ENCODE measurements at places on chromosomes 11 and 22. TPM values are rescaled to one million over a fixed set of nuclear protein-coding genes. Genes with fewer than 3 reads are reported as not detected.

- DNase-seq, result no peak
These were observed 627 bp upstream of the PEX26 start for GRCh38 chr22:18077087-18077638.

Gene TRPC6
- not detected for total RNA-seq

Gene MRPL23
- total RNA-seq, result 49.0 TPM

DNA sequence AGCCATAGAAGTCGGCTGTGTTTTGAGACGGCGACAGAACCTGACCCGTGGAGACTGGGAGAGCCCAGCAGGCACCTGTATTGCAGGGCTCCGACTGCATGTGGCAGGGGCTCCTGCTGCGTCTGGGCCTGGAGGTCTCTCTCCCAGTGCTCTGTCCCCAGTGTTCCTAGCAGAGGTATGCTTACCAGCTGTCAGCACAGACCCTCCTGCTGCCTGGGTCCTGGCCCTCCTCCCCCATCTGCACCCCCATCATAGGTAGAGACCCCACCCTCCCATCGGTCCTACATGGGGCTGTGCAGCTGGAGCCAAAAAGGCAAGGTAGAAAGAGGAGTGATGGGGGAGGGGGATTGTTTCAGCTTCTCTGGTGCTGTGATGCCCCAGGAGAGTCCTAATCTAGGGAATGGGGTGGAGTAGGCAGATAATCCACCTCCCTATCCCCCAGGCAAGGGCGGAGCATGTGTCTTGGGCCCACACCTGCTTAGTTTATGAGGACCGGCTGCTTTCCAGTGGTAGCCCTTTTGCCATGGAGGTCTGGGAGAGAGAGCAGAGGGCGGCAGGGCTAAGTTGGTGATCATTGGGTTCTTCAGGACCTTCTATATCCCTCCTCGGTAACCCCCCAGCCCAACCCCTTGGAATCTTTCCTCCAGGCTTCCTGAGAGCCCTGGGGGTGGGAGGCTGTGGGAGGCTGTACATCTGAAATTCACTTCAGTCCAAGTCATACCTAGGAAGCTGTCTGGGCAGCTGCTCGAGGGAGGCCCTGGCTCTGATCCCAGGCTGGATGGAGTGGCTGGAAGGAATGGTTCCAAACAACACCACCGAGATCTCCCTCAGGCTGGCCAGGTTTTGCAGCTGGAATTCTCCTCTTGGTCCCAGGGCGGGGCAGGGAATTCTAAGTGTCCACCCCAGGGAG lies 5.3 kb downstream of the SLC7A4 start:
- no peak for DNase-seq

GRCh38 chr11:86262387-86262786 lies 17.8 kb downstream of the EED start:
- DNase-seq, result no peak

DNA sequence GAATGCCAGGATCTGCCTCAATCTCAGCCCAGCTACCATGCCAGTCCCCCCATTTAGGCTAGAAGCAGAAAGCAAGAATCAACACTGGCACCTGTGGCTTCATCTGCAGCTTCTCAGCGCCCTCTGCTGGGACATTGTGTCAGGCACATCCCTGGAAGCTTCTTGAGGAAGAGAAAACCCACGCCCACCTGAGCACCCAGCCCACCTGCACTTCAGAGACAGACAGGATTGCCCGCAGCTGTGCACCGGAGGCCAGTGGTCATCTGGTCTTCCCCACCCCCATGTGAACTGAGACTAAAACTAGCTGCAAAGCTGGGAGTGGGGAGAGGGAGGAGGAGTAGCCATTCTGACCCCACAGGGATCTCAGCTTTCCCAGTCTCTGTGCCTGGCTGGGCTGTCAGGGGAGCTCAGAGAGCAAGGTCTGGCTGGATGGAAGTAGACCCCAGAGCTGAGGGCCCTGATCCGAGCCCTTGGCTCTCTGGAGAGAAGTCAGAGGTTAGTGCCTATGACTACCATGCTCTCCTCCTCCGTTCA lies 66.8 kb downstream of the FEZ1 start:
- peak; percentile 24 for DNase-seq

Gene LRRC74B
- not detected for total RNA-seq

DNA sequence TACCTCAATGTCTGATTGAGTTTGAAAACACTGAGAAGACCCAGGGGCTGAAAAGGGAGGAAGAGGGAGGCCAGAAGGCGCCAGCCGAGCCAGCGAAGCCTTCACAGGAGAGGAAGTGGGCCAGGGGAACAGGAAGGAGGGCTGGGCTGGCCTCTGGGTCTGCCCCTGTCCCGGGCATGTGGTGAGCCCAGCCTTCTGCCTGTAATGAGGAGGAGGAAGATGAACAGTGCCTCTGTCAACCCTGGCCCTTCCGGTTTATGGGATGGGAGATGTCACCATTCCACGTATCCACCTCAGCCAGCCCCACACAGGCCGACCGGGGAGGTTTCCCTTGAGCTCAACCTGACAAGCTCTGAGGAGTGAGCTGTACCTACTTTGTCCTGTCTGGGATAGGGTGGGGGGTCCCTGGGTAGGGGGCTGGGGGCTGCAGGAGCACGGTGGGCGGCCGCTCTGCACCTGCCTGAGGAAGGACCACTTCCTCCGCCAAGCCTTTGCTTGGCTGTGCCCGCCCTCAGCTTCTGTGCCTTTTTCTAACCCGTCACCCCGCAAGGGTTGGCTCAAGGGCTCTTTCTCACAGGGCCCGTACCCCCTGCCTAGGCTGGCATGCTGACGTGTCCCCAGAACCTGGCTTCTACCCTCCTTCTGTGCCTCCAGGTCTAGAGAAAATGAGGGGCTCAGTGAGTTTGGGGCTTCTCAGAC lies 2.0 kb downstream of the PARVG start:
- DNase-seq, result peak; percentile 49

DNA sequence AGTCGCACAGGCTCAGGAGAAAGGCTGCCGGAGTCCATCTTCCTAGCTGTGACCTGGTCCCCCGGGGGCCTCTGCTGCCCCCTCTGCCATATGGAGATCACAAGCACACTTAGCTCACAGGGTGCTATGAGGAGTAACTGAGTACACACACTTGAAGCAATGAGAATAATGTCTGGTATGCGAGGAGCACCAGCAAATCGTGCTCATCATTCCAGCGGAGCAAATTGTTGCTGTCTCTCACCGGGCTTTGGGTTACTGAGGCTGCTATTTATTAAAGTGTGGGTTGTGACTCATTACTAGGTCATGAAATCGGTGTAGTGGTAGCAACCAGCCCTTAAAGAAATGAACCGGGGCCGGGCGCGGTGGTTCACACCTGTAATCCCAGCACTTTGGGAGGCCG lies 48.1 kb upstream of the EIF3D start:
- no peak for DNase-seq

- DNase-seq, result no peak
These were observed 605.7 kb downstream of the METTL15 start for GRCh38 chr11:28713850-28714249.

GRCh38 chr11:31958076-31958735 lies 132.7 kb upstream of the RCN1 start:
- peak; percentile 43 for DNase-seq

DNA sequence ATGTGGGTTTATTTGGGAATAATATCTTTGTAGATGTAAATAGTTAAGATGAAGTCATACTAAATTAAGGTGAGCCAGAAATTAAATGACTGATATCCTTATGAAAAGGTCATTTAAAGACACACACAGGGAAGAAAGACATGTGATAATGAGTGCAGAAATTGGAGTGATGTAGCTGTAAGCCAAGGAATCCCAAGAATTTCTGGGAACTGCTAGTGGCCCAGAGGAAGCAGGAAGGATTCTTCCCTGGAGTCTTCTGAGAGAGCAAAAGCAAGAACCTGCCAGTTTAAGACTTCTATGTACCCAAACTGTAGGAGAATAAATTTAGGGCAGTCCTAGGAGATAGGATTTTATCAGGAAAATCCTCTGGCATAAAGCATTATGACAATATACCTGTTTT lies 66.9 kb downstream of the LRRC4C start:
- no peak for DNase-seq

DNA sequence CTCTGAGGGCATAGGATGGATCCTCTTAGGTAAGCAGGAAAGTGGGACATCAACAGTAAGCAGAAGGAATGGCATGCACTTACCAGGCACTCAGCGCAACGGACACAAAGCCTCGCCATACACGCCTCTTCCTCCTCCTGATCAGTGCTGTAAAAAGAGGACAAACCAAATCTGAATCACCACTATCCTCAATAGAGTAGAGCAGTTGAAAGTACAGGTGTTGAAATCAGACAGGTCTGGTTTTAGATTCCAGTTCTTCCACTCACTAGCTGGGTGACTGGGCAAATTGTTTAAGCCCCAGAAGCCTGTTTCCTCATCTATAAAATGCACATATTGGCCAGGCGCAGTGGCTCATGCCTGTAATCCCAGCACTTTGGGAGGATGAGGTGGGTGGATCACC lies 8.6 kb upstream of the JAML start:
- no peak for DNase-seq

Gene NCAPH2
- total RNA-seq, result 81.9 TPM

GRCh38 chr22:39925909-39926679 lies 25.2 kb downstream of the GRAP2 start:
- no peak for DNase-seq

Gene NFAM1
- total RNA-seq, result 0.23 TPM

- DNase-seq, result no peak
These were observed 10.5 kb downstream of the YWHAH start for GRCh38 chr22:31954535-31955523.

Gene FOLR2
- total RNA-seq, result 1.0 TPM

- no peak for DNase-seq
These were observed 39.5 kb downstream of the ARFGAP3 start for GRCh38 chr22:42817556-42817955.

DNA sequence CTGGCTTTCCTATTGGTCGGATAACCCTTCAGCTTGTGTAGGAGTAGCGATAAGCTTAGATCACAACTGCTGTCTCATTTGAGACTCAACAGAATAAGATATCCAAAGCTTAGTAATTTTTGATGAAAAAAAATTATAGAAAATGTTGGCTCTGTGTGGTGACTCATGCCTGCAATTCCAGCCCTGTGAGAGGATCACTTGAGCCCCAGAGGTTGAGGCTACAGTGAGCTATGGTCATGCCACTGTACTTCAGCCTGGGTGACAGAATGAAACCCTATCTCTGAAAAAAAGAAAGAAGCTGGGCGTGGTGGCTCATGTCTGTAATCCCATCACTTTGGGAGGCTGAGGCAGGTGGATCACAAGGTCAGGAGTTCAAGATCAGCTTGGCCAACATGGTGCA lies 55.6 kb upstream of the RRM1 start:
- no peak for DNase-seq

DNA sequence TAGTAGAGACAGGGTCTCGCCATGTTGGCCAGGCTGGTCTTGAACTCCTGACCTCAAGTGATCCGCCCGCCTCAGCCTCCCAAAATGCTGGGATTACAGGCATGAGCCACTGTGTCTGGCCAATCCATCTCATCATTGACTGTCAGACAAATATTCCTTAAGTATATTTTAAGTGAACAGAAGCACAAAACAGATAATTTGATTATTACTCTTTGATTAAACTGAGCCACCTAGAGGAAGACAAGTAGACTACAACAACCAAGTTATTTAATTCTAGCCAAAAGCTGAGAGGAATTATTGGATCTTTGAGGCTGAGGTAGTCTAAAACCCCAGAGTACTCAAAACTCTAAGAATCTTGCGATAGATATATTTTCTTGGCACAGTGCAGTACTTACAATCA lies 1.2 kb downstream of the ACRV1 start:
- DNase-seq, result no peak

Gene C11orf86
- total RNA-seq, result not detected

Gene SYT12
- total RNA-seq, result not detected

Gene NLRP14
- not detected for total RNA-seq

Gene CCDC15
- 2.5 TPM for total RNA-seq

Gene PRG2
- total RNA-seq, result not detected

Gene PTPRCAP
- total RNA-seq, result 212 TPM

GRCh38 chr11:62171261-62171723 lies 18.7 kb upstream of the SCGB1D1 start:
- peak; percentile 69 for DNase-seq

- DNase-seq, result peak; percentile 40
These were observed 1.1 kb downstream of the CREB3L1 start for GRCh38 chr11:46278387-46279125.

- DNase-seq, result no peak
These were observed 21.7 kb upstream of the SLN start for GRCh38 chr11:107733518-107733917.

Gene OR4C12
- total RNA-seq, result not detected

- DNase-seq, result no peak
These were observed at the start of gene DGCR6 for GRCh38 chr22:18905540-18906409. DGCR6 (plus strand) TSS chr22:18906320; CDS start chr22:18906375, 55 bp downstream.

GRCh38 chr11:116335078-116335477 lies 437.7 kb downstream of the BUD13 start:
- no peak for DNase-seq

DNA sequence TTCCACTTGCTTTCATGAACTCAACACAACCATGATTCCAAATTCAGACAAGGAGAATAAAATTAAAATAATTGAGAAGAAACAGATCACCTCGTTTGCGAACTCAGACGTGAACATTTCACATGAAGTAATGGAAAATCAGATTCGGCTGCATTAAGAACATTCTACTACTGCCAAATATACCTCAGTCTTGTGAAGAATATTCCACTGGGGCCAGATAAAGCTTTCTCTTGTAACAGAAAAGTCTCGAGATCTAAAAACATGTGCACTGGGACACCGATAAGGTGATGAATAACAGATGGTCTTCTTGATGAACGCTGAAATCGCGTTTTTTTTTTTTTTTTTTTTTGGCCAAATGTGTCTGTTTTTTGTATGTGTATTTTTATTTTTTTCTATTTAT lies 761.1 kb downstream of the BRD1 start:
- no peak for DNase-seq

- no peak for DNase-seq
These were observed 329.9 kb downstream of the FAM181B start for GRCh38 chr11:82403640-82404305.

Gene CRACR2B
- total RNA-seq, result 0.85 TPM

Gene A4GALT
- not detected for total RNA-seq

DNA sequence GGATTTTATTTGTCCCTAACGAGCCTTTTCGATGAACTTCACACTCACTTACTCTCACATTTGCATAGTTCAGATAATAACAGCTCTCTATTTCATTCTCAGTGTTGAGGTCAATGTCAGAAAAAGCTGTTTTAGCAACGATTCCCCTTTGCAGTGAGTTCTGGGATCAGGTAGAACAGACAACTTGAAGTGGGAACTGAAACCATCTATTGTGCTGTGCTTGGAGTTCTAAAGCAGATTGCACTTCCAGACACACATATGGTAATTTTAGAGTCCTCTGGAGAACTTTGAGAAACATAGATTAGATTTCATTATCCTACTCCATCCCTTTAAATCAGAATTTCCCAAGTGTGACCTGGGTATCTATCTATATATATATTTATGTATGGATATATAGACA lies 124.6 kb upstream of the BLID start:
- DNase-seq, result no peak

Gene SYCE3
- total RNA-seq, result not detected

DNA sequence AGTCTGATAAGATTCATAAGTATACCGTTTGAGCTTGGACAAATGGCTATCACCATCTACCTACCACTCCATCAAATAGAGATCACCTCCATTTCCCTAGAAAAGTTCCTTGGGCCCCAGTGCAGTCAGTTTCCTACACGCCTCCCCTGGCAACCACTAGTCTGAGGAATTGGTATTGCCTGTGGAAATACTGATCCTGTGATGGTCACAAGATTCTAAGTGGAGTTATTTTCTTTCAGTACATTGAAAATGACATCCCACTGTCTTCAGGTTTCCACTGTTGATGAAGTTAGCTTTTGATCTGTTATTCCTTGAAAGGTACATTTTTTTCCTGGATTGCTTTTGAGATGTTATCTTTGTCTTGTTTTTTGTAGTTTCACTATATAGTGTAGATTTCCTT lies 4.6 kb upstream of the ACCSL start:
- no peak for DNase-seq

Measured in naive thymus-derived CD8-positive, alpha-beta T cell (primary cell).